ENCODE measurements at places on chromosomes 3 and 15.

GRCh38 chr3:158625881-158626280, 18.4 kb upstream of the GFM1 start:
- no peak for DNase-seq

DNA sequence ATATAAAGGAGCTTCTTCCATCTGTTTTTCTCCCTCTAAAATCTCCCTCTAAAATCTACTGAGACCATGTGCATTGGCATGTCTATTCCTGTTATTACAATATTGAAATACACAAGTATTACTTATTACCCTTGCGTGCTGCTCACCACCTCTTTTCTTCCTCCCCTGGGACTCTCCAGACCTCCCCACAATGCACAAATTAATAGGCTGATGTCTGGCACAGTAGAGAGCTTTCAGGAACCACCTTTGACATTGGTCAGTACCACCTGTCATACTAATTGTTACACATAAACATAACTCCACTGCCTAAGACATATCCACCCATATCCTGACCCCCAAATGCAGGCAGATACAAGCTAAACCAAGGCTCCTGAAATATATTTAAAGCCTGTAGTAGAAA, 722.6 kb downstream of the FHIT start:
- no peak for DNase-seq

- DNase-seq = no peak
These were observed 233.0 kb upstream of the POU1F1 start for GRCh38 chr3:87509401-87509800.

- no peak for DNase-seq
These were observed 82.0 kb upstream of the DAZL start for GRCh38 chr3:16687221-16687620.

DNA sequence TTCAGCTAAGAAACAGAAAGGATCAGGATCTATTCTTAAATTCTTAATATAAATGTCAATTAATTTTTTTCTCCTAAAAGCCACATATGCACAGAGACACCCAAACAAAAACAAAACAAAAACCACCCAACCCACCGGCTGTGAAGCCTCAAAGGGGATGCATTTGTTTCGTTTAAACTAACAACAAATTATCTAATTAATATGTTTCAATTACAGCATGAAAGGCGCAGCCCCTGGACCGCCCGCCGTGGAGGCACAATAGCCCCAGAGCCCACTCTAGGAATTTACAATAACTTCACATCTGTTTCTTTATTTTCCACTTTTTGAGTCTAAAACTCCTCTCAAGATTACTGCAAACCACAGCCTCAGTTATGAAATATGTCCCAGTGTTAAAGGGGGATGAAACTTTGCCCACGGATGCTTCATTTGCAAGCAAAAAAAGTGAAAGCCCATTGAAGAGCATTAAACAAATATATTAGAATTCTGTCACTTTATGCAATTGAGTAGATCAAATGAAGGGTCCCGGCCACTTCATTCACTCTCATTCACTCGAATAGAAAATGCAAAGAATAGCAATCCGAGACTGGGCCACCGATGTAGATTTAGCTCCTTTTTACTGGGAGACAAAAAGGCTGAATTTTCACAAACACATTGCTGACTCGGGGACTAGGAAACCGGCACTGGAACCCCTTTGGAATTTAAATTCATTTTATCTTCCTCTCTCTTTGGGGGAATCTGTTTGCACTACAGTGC, 6.0 kb downstream of the FOXB1 start:
- no peak for DNase-seq

DNA sequence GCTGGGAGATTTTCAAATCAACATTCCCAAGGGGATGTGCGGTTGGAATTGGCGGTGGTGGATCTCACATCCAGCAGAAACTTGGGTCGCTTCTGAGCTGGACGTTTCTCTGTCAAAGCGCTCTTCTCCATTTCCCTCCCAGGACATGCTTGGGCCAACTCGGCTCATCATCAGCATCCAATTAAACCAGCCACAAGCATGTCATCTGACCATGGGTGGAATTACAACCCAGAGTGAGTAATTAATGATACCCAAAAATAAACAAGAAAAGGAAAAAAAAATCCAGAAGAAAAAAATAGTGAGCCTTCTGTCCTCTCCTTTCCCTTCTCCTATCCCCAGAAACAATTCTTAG, 111.2 kb downstream of the XXYLT1 start:
- peak; percentile 69 for DNase-seq

- DNase-seq = peak; percentile 55
These were observed 25.9 kb upstream of the AKAP13 start for GRCh38 chr15:85354461-85354860.

- no peak for DNase-seq
These were observed 20.9 kb downstream of the ALDH1L1 start for GRCh38 chr3:126159476-126159875.

- DNase-seq = no peak
These were observed 220.0 kb downstream of the NR1D2 start for GRCh38 chr3:24164967-24165602.

- no peak for DNase-seq
These were observed 32.2 kb downstream of the HGD start for GRCh38 chr3:120649830-120650233.

- no peak for DNase-seq
These were observed 99.7 kb downstream of the TCF12 start for GRCh38 chr15:57018151-57018550.

DNA sequence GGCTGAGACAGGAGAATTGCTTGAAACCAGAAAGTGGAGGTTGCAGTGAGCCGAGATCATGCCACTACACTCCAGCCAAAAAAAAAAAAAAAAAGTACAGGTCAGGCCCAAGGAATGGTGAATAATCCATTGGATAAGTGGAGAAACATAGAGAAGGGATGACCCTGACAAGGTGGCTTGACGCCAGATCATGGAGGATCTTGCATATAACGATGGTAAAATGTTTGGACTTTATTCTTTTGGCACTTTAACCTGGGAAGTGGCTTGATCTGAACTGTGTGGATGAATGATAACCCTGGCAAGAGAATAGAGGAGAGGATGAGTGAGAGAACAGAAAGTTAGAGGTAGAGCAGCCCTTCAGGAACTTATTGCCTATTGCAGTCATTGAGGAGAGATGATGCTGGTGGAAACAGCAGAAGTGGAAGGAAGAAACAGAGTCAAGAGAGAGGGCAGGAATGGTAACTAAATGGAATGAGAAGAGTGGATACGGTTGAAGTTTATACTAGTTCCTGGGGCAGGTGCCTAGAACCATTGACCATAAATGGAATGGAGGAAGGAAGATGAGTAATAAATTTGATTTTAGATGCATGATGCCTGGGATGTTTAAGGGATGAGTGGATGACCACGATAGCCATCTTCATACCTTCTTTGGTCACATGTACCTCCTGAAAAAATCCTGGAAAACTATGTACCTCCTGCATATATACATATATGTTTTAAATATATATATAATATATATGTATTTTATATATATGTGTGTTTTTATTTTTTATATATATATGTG, 57.8 kb downstream of the BLM start:
- DNase-seq = peak; percentile 70

DNA sequence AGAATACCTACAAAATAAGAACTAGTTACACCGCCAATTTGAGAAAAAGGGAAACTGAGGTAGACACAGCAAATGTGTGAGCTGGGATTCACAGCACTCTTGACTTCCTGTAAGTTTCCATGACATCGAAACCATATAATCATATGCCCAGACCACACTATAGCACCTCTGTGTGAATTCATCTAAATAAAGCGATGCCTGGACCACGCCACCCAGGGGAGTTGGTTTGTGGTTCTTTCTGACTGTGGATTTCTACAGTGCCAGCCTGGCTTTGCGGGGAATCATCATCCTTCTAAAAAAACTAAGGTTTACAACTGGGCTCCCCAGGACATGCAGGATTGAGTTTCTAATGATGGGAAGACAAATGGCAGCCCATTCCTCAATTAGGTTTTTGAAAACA, 23.5 kb upstream of the CA12 start:
- no peak for DNase-seq

- no peak for DNase-seq
These were observed 1038.8 kb downstream of the AGBL1 start for GRCh38 chr15:87118435-87118834.

- DNase-seq = no peak
These were observed 51.6 kb upstream of the SLC6A11 start for GRCh38 chr3:10764259-10765051.

GRCh38 chr3:177045222-177045621, 152.1 kb downstream of the TBL1XR1 start:
- DNase-seq = no peak

GRCh38 chr15:63698692-63699091, 101.5 kb downstream of the FBXL22 start:
- no peak for DNase-seq

DNA sequence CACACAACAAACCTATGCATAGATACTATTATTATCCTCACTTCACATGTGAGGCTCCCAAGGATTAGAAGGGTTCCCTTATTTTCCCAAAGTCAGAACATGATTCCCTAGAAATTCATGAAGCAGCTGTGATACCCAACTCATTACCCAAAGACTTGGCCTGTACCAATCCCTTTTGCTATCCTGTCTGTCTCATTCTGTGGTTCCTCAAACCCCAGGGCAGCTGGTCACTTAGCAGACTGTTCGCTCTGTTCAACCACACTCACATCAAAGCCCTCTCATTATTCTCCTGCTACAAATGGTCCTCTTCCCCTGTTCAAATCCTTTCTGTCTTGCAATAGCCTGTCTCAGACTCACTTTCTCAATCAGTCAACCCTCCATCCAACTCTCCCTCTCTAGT, 154.3 kb upstream of the TRIM42 start:
- DNase-seq = no peak

GRCh38 chr3:15899388-15899787, 101.6 kb upstream of the ANKRD28 start:
- peak; percentile 59 for DNase-seq

- DNase-seq = no peak
These were observed 47.8 kb upstream of the CDAN1 start for GRCh38 chr15:42784705-42785104.

DNA sequence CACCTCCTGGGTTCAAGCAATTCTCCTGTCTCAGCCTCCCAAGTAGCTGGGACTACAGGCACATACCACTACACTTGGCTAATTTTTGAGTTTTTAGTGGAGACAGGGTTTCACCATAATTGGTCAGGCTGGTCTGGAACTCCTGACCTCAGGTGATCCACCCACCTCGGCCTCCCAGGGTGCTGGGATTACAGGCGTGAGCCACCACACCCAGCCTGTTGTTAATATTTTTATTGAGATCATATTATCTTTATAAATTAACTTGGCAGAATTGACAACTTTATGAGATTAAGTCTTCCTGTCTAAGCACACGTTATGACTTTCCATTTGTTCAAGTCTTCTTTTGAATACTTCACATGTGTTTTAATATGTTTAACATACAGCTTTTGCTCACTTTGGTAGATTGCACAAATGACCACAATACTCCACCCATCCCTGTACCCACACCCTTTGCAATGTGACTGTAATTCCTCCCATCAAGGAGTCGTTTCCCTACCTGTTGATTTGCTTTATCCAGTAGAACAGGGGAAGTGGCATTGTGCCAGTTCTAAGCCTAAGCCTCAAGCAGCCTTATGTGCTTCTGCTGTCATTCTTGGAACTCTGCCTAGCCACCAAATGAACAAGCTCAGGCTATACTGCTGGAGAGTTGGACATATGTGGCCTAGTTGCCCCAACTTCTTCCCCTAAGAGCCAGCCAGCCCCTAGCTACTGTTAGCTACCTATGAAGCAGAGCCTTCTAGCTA, 8.2 kb downstream of the XYLB start:
- peak; percentile 8 for DNase-seq

GRCh38 chr3:117512975-117513374, 803.4 kb downstream of the TUSC7 start:
- DNase-seq = no peak

GRCh38 chr3:122392868-122393844, 9.2 kb downstream of the FAM162A start:
- peak; percentile 62 for DNase-seq

DNA sequence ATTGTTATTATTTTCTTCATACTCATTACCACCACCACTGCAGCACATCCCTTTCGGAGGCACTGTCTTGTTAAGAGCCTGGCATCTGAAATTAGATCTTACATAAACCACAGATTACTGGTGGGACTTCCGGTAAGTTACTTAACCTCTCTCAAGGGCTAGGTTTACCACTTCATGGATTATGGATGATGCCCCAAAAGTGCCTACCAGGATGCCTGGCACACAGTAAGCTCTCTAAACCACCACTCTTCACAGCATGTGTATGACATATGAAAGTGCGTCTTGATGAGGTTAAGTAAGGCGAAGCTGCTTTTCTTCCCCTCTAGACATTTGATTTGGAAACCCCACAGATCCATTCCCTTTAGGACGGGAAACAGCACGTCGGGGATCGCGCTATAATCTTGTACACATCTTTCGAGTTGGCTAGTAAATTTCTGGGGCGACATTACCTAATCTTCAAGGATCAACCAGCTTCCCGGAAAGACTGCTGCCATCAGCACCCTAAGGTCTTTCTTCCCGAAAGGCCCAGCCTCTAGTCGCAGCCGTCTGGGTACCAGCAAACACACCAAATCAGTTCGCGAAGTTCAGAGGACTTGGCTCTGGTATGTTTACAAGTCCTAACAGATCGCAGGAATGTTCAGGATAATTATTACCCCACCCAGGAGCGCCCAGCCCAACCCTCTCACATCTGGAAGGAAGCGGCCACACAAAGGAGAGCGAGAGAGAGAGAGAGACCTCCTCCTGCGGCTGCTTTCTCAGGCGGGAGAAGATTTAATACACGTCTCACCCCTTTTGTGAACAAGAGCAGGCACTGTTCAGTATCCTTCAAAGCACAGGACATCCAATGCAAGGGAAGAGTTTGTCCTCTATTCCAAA, 155.1 kb upstream of the FRMD4B start:
- no peak for DNase-seq

DNA sequence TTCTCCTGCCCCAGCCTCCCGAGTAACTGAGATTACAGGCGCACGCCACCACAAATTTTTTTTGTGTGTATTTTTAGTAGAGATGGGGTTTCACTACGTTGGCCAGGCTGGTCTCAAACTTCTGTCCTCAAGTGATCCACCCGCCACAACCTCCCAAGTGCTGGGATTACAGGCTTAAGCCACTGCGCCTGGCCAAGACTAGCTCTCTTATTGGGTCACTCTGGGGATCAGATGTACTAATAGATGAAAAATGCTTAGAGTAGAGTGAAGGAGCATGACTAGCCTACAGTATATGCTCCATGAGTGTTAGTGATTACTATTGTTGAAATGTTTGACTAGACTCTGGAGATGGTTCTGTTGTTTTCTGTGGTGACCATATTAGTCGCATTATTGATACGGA, 21.8 kb downstream of the RARB start:
- no peak for DNase-seq

GRCh38 chr15:33131552-33132232, 62.8 kb downstream of the FMN1 start:
- no peak for DNase-seq

- peak; percentile 18 for DNase-seq
These were observed 47.6 kb downstream of the PSMD6 start for GRCh38 chr3:63975723-63976122.
